Naive thymus-derived CD4-positive, alpha-beta T cell (primary cell): ENCODE measurements at places on chromosomes 1 and 21.
A peak's percentile ranks its signal among the peaks of the same experiment; 100 is the strongest.

DNA sequence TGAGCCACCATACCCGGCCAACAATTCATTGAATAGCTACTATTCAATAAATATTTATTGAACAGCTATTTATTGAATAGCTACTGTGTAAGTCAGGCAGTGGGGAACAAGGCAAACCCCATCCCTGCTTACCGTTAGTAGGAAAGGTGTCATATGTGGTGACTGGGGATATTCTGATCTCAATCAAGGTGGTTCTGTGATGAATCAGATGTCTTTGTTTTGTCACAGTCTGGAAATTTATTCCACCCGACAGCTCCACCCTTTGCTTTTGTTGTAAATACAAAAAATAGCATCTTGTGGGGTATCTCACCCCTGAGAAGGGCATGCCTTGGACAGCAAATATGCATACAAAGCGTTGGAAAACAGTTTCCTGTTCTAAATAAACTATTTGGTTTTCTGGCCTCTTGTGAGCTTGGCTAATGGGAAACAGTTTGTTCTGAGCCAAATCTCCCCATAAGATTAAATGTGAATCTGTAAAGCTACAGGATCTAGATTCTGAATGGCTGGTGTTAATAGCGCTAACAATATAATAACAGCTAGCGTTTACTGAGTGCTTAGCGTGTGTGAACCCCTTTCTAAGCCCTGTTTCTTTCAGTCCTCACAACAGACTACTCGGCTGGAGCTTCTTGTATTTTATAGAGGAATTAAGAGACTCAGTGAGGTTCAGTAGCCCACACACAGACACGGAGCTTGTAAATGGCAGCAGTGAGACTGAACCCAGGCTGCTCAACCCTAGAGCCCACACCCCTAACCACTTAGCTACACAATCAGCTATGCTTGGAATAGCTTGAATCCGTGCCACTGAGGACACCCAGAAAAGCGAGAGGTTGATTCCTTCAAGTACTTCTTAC is 5.5 kb downstream of the PDPN start:
- DNase-seq: no peak

DNA sequence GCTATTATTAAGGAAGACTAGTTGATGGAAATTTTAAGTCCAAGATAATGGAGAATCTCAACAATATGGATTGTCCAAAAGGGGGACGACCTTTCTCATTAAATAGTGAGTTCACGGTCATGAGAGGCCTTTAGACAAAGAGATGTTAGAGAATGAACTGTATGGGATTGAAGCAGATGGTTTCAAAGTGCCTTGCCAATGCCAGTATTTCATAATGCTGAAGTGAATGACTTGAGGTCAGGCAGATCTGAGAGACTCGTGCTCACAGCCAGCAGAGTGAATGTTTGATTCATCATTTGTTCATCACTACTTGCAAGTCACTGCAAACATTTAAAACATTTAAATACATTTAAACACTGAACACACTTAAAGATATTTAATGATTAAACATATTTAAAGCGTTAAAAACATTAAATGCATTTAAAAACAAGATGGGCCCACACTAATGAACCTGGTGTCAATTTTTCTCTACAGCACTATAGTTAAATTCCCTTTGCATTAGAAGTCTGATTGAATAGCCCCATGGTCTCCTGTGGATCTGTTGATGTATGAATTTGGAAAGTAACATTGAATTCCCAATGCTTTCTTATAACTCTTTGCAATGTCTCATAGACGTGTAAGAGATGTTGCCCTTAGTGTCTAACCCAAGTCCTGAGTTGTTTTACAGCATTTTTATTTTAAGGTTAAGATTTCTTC is 80.7 kb downstream of the TGFB2 start:
- no peak for DNase-seq

DNA sequence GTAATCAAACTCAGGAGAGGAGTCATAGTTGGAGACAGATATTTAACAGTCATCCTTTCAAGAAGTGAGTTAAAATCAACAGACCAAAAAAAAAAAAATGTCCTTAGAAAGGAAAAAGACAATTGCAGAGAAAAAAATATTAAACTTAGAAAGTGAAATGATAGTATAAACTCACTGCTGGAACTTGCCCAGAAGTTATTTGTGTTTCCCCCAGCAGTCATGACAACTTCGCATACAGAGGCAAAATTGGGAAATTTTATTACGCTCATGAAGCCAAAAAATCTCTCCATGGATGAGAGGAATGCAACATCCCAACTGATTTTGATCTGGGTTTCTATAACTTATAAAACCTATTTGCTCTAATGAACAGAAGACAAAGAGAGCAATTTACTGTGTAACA is 198.2 kb downstream of the LRRC7 start:
- DNase-seq: no peak

DNA sequence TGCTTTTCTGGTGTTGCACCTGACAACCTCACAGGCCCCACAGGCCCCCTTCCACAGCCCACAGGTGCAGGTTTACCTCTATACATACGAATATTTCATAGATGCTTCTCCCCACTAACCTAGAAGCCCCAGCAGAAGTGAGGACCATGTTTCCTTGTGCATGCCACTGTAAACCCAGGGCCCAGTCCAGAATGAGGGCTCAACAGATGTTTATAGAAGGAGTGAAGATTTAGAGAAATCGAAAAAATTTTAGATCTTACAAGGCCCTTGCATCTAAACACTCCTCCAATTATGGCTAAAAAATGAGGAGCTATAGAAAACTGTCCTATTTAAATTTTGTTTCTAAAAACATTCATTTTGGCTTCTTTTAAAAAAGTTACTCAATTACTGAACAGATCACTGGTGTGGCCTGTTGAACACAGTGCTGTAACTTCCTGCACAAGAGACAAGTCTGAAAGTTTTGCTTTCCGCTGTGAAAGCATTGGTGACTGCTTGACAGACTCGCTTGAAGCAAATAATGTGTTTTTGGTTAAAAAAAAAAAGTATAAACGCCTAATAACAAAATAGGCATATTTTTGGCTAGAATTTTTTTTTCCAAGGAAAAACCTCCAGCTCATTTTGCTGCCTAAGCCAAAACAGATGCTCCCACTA is 1.2 kb downstream of the ABCB10 start:
- DNase-seq: no peak

DNA sequence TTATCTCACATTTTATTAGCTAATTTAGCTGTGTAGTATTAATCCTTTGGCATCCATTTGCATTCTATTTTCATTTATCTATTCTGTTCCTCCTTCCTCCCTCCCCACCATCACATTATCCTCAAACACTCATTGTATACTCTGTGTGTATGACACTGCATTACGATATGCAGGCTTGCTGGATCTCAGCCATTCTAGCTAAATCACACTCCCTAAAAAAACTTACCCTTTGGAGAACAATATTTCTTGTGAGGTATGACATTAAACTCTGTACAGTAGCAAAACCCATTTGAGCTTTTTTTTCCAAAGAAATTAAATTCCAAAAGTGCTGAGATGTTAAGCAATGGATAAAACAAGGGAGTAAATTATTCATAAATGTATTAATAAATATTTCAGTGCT is 11.4 kb upstream of the RAB3GAP2 start:
- DNase-seq: no peak

DNA sequence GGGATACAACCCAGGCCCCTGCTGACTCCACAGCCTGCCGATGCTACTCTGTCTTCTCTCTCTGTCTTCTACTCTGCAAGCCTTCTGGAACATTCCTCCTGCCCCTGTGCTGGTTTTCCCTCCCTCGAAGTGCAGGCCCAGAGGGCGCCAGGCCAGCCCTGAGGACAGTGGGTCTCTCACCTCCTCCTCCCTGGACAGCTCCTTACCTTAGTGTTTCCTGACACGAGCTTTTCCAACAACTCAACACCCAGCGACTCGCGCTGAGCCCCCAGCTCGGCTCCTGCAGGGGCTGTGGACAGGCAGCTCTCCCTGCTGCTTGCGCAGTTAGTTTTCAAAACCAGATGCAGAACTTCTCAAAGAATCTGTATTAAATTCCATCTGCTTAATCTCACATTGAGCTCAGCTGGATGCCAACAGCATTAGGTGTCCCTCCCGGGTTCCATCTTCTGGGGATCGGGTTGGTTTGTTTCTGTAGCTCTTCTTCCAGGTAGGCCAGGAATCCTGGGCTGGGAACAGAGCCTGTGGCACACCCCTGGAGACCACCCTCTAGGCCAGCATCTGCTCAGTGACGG is 54.2 kb downstream of the PTPRU start:
- DNase-seq: no peak

- no peak for DNase-seq
Observed at GRCh38 chr1:172875892-172876291, 174.8 kb downstream of the TNFSF18 start.

GRCh38 chr1:43849670-43850069 is 83.9 kb upstream of the ARTN start:
- DNase-seq: no peak

DNA sequence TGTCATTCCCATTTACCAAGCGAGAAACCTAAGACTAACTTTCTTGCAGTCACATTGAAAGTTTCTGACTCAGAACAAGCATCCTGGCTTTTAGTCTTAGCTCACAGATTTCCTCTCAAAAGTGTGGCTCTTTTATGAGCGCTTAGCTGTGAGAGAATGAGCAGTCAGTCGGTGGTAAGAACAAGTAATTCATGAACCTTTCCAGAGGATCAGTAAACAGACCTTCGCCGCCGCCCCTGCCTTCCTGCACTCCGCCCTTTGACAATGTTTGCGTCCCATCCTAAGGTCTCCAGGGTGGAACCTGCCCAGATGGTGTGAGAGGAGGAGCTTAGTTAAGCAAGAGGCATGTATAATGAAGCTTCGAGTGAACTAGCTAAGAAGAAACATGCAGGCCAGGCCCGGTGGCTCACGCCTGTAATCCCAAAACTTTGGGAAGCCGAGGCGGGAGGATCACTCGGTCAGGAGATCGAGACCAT is 142.4 kb downstream of the GLUL start:
- DNase-seq: no peak

DNA sequence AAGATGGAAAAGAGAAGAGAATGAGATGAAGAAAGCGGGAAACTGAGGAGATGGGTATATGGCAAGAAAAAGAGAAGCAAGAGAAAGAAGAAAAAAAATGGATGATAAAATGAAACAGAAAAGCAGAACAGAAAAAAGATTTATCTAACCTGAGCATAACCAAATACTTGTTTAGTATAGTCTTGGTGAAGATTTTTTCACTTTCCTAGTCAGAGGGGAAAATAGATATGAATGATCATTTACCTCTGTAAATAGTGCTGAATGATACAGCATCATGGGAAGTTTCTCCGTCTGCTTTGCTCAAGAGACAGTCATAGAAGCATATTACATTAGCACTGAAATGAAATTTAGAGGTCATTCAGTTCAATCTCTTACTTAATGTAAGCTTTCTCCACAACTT is 36.1 kb upstream of the PLPPR4 start:
- no peak for DNase-seq

GRCh38 chr1:54409156-54410142 is 3.3 kb upstream of the SSBP3 start:
- no peak for DNase-seq

GRCh38 chr1:217526636-217527035 is 104.3 kb downstream of the GPATCH2 start:
- no peak for DNase-seq

DNA sequence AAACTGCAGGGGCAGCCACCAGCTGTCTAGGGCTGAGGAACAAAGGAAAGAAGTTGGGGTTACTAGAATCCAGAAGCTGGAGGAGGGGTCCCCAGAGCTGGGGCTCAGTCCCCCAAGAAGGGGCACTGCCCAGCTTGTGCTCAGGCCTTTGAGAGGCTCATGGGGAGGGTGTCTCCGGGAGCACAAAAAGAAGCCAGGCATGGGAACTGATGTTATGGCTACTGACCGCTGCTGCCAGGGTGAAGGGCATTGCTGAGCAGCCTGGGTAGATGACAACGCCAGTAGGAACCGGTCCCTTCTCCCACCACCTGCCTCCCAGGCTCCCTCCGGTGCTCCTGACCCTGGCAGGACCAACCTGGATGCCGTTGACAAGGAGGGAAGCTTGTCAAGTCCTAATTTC is 762.5 kb upstream of the TPTE start:
- DNase-seq: no peak

- DNase-seq: no peak
Observed at GRCh38 chr1:23211955-23212354, 5.3 kb downstream of the HTR1D start.

GRCh38 chr1:109759513-109760334 is 4.0 kb downstream of the EPS8L3 start:
- peak; percentile 17 for DNase-seq

DNA sequence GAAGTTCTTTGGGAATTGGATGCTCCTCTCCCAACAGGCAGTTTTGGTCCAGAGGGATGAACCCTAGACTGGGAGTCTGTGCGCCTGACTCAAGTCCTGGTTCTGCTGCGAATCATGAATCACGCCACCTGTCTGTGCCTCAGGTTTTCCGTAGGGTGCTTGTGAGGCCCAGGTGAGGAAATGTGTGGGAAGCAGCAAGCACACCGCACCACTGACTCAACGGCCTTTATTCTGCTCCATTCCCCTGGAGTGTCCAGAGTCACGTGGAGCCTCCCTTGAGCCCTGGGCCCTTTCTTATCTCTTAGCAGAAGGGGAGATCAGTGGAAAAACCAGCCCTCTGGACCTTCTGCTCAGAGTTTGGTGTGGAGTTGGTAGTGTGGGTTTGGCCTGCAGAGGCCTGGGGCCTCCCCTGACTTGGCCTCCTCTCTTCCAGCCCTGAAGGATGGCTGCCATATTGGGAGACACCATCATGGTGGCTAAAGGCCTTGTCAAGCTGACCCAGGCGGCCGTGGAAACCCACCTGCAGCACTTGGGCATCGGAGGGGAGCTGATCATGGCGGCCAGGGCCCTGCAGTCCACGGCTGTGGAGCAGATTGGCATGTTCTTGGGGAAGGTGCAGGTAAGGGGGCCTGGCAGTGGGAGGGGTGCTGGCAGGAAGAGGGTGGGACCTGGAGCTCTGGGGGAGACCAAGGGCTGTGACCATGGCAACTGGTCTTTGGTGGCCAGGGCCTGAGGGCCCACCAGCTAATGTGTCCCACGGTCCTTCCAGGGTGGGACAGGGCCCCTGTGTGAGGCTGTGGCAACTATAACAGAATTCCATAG is 21.1 kb downstream of the COQ8A start:
- no peak for DNase-seq

DNA sequence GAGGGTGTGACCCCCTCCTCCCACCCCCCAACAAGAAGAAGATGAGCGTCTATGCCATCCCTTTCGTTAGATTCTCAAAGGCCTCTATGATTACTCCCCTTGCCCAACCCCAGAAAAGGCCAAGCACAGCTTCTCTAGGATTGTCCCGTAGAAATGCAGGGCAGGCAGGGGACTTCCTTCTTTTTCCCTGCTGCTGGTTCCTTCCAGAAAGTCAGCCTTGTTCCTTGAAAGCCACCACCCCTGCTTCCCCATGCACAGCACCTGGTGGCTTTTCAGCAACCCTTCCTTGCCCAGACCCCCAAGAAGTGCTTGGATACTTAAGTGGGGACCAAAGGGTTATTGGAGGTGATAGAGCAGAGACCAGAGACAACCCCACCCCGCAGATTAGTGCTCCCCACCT is 75.1 kb downstream of the ARHGEF10L start:
- no peak for DNase-seq

GRCh38 chr1:198700396-198700795 is 61.6 kb downstream of the PTPRC start:
- no peak for DNase-seq

DNA sequence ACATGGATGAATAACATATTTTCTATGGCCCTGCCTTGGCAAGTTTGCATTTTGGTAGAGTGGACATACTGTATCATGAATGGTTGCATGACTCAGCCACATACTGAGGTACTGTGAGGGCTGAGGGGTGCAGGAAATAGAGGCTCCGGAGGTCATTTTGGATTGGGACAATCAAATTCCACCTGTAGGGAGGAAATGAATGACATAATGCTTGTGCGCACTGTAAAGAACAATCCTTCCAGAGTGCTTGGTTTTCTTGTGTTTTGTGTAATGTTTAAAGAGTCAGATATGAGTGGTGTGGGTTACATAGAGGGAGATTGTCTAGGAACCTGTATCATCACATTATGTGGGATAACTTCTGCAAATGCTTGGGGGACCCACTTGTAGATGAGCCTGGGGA is 329.9 kb upstream of the PROX1 start:
- DNase-seq: no peak
